HFF-Myc (cell line): ENCODE measurements at places on chromosomes 11 and 22.

- no peak for DNase-seq
These were observed 3.6 kb upstream of the CCND1 start for GRCh38 chr11:69637198-69637940.

DNA sequence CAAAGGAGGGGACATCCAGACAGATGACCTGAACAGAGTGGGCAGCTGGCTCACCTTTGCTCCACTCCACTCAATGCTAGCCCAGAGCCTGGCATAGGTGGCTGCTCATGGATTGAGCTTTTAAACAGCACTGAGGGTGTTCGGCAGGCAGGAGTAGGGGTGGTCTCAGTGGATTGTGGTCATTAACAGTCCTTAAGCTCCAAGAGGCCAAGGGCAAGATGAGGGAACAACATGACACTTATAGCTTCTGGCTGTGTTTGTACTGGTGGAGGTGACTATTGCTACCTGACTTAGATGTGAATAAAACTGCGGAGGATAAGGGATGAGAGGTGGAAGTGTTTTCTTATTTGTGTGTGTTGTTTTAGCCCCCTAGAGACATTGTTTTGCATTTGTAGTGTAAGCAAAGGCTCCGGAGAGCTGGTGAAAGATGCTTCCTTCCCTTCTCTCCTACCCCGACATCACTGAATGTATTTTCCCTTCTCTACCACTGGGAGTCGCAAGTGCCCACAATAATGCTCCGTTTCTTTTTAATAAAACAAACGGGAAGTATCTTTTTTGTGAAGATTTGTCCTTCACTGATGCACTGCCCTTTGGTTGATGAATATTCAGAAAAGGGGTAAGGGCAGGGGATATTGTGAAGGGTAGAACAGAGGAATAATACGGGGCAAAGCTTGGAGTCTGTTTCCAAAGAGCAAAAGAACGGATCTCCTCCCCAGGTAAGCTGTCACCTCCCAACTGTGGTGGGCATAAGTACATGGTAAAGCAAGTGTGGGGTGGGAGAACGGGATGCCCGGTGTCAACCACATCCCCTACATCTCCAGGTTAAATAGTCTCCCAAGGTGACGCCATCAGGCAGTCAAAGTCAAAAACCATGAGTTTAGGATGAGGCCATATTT lies 27.5 kb upstream of the MTNR1B start:
- peak; percentile 9 for DNase-seq

DNA sequence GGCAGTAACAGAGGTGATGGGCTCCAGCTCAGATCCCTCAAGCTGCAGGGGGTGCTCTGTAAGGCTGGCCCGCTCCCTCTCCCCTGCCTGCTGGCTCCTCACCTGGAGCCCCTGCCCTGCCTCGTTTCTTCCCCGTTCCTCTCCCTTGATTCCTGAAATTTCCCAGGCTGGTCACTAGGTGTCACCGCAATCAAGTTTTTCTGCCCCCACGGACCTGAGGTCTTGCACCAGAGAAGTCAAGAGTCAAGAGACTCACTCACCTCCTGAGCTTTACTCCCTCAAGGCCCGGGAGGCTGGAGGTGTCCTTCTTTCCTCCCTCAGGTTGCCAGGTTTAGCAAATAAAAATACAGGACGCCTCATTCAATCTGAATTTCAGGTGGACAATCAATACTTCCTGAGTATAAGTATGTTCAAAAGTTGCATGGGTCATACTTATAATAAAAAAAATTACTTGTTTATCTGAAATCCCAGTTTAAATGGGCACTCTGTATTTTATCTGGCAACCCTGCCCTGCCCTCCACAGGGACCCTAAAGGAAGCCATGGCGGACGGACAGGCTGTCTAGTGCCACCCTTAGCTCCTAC lies 69.2 kb downstream of the SCUBE1 start:
- DNase-seq, result no peak

DNA sequence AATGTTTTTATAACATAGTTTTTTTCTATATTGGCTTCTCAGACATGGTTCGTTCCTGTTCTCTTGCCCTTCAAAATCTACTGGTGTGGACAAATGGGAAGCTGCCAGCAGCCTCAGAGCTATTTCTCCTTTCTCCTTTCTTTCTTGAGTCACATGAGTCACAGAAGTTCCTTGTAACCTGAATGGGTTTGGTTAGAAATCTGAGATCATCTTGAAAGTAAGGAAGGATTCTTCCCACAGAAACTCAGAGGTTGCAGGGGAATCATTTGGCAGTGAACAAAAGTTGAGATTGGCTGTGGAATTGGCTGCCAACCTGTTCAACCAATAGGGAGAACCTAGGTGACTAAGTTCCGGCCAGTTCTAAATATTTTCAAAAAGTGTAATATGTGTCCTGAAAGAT lies 12.5 kb downstream of the PLET1 start:
- no peak for DNase-seq

DNA sequence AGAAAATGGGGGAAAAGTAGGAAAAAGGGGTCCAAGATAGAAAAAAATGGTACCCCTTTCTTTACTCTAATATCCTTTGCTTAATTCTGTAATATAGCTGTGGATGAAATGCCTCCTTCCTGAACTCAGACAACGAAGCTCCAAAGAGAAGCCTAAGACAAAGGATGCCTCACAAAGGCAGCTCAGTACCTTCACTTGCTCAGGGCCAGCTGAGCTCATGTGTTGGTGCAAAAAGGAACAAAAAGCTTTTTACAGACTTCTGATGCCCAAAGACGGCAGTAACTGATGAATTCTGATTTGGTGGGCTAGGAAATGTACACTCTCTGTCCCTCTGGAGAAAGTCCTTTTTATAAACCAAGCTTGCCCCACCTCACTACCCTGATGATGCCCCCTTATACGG lies 77.5 kb downstream of the DENND5A start:
- no peak for DNase-seq

- no peak for DNase-seq
These were observed 734.3 kb upstream of the ARHGAP42 start for GRCh38 chr11:99952816-99953215.

DNA sequence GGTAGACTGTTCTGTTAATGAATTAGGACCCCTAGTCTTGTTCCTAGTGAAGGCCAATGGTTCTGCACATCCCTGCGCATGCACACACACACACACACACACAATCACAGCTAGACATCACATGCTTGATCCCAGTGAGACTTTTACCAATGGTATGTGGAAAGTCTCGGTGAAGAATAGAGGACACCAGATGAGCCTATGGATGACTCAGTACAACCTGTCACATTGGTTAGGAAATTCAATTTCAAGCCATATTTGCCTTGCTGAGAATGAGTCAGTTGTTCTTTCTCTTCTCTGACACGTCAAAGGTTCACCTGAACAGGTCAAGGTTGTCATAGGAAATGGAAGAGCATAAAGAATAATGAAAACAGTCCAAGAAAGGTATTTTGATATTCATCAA lies 122.0 kb downstream of the SLC17A6 start:
- DNase-seq, result no peak

GRCh38 chr11:63892228-63892627 lies 24.7 kb downstream of the RCOR2 start:
- DNase-seq, result no peak

DNA sequence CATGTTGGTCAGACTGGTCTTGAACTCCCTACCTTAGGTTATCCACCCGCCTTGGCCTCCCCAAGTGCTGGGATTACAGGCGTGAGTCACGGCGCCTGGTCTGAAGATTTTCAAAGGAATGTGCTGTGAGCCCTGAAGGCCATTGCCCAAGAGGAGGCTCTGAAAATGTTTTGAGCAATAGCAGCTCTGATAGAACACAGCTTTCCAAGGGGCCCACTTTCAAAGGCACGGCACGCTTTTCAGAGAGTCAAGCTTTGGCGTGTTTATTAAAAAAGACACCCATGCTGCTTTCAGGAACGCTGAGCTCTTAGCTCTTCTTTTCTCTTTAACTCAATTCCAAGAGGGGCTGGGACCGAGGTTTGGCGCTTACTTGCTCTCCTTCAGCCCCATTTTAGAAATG lies 73.8 kb upstream of the CDON start:
- no peak for DNase-seq

DNA sequence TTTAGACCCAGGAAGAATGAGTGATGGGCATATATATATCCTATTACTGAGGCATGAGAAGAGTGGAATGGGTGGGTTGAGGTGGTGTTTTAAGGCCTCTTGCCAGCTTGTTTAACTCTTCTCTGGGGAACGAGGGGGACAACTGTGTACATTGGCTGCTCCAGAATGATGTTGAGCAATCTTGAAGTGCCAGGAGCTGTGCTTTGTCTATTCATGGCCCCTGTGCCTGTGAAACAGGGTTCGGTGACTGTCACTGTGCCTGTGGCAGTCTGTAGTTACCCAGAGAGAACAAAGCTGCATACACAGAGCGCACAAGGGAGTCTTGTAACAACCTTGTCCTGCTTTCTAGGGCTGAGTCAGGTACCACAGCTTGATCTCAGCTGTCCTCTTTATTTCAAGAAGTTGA lies 11.7 kb downstream of the LIMK2 start:
- DNase-seq, result no peak

GRCh38 chr11:68632802-68633201 lies 51.5 kb upstream of the GAL start:
- peak; percentile 50 for DNase-seq

DNA sequence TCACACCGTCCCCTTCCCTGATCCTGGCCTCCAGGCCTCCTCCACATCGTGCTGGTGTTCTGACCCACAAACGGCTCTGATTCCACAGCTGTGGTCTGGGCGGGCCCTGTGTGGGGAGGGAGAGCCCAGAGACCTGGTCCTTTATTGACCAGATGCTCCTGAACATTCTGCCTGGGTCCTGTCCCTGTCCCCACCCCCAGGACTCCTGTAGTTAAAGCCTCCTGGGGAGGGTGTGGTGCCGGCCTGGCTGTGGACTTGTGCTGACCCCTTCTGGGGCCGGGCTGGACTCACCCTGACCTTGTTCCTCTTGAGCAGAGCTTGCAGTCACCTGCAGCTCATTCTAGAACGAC lies 128.7 kb downstream of the CTTN start:
- no peak for DNase-seq

- no peak for DNase-seq
These were observed 179.2 kb upstream of the ZC3H12C start for GRCh38 chr11:109914038-109914437.

DNA sequence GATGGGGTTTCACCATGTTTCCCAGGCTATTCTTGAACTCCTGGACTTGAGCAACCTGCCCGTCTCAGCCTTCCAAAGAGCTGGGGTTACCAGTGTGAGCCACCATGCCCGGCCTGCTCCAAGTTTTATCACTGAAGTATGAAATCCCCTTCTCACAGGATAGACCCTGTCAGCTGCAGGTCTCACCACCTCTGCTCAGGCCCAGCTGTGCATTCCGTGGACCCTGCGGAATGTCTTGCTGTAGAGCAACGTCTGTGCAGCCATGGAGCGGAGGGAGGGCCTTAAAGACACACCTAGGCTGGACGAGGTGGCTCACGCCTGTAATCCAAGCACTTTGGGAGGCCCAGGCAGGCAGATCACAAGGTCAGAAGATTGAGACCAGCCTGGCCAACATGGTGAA lies 625.4 kb downstream of the BRD1 start:
- DNase-seq, result no peak

DNA sequence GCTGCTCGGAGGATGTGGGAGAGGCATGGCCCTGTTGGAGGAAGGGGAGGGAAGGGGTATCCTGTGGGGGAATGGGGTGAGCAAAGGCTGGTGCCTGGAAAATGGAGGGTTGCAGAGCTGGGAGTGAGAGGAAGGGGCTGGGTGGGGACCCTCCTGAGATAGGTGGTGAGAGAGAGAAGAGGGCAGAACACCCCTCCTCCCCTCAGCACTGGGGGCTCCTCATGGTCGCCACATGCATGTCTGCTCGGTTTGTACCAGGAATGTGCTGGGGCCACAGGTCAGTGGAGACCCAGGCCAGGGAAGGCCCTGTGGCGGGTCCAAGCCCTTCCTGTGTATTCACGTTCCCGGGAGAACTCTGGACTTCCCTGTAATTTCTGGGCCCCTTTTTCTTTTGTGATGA lies 27.8 kb upstream of the ACR start:
- DNase-seq, result no peak

- DNase-seq, result no peak
These were observed 315.8 kb downstream of the CTTN start for GRCh38 chr11:70713988-70714665.

DNA sequence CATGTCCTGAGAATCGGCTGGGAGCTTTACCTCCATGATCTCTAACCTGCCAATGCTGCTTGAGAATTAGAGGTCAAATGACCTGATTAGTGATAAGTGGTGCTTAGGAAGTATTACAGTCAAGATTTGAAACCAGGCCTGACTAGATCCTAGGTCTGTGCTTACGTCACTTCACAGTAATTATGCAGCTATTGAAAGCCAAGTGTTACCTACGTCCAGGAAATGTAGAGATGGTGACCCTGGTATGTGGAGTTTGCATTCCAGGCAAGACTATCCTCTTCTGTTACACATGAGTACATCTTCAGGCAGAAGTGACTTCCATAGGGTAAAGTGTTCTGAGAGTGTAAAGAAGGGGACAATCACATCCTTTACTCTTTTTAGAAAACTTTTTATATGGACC lies 530.4 kb upstream of the TENM4 start:
- DNase-seq, result no peak

GRCh38 chr11:132993991-132994502 lies 538.3 kb downstream of the OPCML start:
- DNase-seq, result no peak

- no peak for DNase-seq
These were observed 6.8 kb upstream of the CHRM1 start for GRCh38 chr11:62928011-62928410.

DNA sequence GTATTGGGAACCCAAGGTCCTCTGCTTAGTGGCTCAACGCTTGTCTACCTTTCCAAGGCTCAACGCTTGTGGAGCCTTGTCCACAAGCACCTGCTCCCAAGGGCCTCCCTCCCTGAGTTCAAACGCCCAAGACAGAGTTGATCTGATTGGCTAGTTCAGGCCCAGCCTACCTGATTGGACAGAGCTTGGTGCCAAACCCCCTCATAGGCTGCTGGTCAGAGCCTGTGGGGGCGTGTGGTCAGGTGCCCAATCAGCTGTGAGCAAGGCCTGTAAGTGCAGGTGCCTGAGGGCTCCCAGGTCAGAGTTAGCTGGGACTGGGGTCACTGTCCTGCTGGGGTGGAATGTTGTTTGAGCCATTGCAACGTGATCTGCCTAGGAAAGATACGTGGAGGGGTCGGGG lies 16.9 kb upstream of the TMPRSS6 start:
- no peak for DNase-seq

GRCh38 chr22:41913842-41914534 lies 886 bp downstream of the SHISA8 start:
- DNase-seq, result no peak

- no peak for DNase-seq
These were observed 133.3 kb downstream of the ST3GAL4 start for GRCh38 chr11:126488591-126489370.

DNA sequence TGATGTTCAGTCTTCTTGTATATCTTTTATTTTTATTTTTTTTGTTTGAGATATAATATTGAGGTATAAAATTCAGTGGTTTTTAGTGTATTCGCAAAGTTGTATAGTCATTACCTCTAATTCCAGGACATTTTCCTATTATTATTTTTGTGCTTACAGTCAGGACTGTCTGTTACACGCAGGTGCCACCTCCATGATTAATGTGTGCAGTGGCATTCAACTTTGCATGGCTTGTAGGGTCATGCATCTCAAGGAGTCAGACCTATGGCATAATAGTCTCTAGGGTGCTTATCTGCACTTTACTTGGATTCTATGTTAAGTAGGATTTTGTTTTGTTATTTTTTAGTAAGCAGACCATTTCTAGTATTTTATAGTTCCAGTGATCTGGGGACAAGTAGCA lies 1.0 kb downstream of the CTR9 start:
- DNase-seq, result no peak

- DNase-seq, result no peak
These were observed 14.6 kb upstream of the NDUFC2 start for GRCh38 chr11:78094250-78094649.
